ENCODE measurements at places on chromosomes 12 and 14.
A peak's percentile ranks its signal among the peaks of the same experiment; 100 is the strongest.

DNA sequence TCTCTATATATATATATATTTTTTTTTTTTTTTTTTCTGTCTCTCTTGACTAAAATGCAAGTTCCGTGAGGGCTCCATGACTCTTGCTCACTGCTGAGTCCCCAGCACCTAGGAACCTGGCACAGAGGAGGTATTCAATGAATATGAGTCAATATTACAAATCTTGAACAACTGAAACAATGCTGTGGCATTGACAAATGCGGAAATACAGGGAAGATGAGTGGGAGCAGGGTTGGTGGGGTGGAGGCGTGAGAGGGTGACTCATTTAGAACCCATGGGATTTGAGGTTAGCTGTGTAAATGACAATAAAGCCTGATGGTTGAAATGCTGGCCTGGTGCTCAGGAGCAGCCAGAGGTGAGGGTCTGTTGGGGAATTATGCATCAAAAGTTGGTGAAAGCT lies 121.7 kb upstream of the FUT8 start:
- peak; percentile 85 for DNase-seq

DNA sequence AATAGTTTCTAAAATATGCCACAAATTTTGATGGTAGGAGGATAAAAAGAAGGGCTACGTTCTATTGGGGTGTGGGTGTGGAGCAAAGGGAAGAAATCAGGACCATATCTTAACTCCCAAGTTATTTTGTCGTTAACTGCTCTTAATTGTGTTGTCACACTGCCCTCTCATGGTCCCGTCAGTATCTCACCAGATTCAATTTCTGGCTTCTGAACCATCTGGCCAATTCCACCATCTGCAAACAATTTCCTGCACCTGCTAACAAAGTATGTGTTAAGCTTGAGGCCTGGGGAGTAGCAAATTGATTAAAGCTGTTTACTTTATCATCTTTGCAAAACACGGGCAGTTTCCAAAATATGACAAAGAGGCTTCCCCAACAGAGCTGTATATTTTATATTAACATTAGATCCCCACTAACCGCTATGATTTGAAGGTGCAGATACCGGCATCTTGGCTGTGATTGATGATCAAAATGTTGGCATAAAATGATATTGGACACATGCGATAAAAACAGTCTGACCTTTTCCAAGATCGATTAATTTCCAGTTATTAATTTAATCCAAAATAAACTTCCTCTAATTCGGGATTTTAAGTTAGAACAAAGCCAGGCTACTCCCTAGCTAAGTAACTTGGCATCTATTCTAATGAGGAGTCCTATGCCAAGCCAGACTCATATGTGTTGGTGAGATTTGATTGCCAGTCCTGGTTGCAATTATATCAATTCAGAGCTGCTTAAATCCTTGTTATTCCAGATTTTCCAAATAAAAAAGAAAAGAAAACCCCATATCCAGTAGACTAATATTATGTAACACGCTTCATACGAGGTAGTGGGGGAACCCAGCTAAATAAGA lies 6.9 kb upstream of the DNM1L start:
- peak; percentile 83 for DNase-seq

- no peak for DNase-seq
Observed at GRCh38 chr12:67103521-67103920, 165.6 kb upstream of the CAND1 start.

GRCh38 chr12:95622879-95623278 lies 71.6 kb upstream of the USP44 start:
- no peak for DNase-seq

DNA sequence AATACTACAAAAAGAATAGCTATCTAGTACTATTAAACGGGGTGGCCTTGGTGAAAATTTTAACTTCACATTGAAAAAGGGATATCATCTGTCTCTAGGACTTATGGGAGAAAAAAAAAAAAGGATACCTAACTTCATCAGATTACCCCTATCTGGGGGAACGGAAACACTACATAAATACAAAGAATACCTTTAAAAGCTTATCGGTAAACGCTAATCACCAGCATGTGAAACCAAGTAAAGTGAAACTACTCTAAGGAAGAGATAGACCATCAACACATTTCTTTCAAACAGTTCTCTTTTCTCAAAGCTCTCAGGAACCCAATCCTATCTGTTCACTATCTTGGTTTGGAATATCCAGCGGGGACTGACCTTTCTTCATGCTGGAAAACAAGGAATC lies 3.5 kb downstream of the KICS2 start:
- DNase-seq = no peak

DNA sequence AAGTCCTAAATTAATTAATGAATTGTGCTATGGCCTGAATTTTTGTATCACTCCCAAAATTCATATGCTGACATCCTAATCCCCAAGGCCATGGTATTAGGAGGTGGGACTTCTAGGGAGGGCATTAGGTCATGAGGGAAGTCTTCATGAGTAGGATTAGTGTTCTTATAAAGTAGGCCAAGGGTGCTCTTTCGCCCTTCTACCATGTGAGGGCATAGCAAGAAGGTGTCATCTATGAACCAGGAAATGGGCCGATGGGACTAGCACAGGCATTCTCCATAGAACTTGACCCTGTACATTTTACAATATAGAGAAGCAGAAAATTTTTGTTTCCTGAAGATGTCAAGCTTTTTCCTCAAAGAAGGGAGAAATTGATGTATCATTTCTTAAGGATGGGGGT lies 12.5 kb downstream of the SYT10 start:
- DNase-seq = no peak

- DNase-seq = no peak
Observed at GRCh38 chr14:91396959-91397815, 20.4 kb downstream of the CCDC88C start.

DNA sequence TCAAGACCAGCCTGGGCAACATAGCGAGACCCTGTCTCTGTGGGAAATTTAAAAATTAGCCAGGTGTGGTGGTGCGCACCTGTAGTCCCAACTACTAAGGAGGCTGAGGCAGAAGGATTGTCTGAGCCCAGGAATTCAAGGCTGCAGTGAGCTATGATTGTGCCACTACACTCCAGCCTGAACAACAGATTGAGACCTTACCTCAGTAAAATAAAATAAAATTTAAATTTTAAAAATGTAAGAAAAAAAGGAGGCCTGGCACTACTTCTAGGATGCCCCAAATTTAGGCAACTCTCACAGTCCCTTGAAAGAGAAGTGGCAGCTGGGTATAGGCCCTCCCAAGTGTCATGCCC lies 918 bp upstream of the INHBE start:
- no peak for DNase-seq

DNA sequence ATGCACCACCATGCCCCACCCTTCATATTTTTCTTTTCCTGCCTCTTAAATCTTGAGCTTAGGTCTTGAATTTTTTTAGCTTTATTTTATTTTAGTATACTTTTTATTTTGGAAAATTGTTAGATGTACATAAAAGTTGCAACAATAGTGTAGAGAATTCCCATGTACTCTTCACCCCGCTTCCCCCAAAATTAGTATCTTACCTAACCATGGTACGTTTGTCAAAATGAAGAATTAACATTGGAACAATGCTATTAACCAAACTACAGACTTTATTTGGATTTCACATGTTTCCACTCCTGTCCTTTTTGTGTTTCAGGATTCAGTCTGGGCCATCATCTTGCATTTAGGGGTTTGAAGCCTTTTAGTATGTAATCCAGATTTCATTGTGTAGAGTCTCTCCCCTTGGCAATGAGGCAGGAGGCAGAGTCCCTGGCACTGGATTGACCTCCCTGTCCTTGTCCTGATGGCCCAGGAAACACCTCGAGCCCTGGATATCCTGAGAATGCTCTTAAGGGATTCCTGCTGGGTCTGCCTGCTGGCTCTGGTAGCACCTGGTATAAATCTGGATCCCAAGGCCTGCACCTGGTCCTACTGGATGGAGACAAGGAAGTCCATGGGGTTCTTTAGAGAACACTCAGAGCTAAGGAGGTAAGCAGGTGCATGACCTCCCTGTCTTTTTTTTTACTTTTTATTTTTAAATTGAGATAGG lies 19.9 kb upstream of the CTDSP2 start:
- no peak for DNase-seq

DNA sequence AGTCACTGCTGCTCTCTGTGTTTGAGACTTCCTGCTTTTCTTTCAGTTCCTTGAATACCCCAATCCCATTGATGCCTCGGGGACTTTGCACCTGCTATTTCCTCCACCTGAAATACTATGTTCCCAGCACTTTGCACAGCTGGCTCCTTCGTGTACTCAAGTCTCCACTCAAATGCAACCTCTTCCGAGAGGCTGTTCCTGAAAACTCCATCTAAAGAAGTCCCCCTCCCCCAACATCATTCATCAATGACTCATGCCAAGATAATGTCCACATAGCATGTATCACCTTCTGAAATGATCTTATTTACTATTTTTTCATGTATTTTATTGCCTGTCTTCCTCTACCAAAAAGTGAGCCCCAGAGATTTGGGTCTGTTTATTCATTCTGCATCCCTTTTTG lies 48.6 kb downstream of the HSPB8 start:
- no peak for DNase-seq

DNA sequence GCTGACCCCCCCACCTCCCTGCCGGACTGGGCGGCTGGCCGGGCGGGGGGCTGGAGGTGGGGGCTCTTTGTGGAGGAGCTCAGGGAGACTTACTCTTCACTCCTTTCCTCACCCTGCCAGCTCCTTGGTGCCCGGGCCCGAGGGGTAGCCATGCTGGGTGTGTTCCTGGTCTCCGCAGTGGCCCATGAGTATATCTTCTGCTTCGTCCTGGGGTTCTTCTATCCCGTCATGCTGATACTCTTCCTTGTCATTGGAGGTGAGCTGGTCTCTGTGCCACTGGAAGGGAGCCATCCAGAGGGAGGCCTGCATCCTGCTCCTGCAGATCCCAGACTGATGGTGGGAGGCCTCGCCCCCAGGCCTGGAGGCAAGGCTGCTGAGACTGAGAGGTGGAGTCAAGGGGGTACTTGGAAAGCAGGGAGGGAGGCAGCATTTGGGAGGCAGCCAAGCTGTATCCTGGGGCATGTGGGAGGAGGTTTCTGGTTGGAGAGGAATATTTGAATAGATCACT lies 19.7 kb downstream of the SOAT2 start:
- DNase-seq = peak; percentile 35

GRCh38 chr12:24945039-24945438 lies 3.9 kb downstream of the BCAT1 start:
- no peak for DNase-seq

- no peak for DNase-seq
Observed at GRCh38 chr12:8909752-8910151, 4.6 kb upstream of the PHC1 start.

GRCh38 chr12:15183821-15184220 lies 37.4 kb downstream of the RERG start:
- no peak for DNase-seq

DNA sequence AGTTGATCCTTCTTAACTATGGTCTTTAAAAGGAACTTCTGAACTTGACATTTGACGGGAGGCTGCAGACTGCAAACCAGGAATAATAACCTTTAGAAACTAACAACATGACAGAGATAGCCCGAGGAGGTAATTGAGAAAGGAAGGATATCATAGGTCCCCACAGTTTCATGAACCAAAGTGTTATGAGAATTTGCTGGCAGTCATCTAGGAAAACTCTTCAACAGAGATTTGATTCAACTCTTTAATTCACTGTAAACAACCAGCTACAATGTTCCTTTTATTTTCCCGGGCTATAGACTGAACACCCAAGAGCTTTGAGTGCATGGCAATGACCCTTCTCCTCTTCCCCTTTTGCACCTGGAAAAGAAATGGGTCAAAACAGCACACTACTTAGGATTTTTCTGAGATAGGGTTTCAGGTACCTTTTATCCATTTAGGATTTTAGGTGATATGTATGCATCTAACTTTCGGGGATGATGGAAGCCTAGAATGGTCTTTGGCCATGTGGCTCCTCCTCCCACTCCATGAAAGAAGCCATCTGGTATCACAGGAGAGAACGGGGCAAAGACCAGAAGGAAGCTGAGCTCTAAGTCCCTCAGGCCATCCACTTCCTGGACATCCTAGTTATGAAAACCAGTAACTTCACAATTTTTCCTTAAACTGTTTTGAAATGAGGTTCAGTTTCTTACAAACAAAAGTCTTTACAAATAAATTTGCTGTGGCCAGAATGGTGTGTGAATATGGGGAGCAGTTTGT lies 23.0 kb downstream of the GLT8D2 start:
- no peak for DNase-seq

DNA sequence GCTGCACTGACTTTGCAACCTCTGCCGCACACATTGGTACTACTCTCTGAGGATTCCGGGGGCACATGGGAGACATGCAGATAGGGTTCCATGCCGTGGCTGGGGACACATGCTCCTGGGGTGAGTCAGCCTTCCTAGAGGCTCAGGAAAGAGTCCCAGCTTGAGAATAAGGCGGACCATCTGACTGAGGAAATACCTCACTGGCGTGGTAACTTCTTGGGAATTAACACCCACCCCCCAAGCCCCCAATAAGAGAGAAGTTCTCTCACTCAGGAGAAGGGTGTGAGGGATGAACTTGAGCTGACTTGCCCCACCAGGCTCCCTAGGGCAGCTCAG lies 23.2 kb downstream of the PLXNC1 start:
- DNase-seq = peak; percentile 43

- peak; percentile 29 for DNase-seq
Observed at GRCh38 chr12:991350-992333, 619 bp downstream of the ERC1 start.

- no peak for DNase-seq
Observed at GRCh38 chr12:112879191-112879705, 27.5 kb upstream of the OAS1 start.

DNA sequence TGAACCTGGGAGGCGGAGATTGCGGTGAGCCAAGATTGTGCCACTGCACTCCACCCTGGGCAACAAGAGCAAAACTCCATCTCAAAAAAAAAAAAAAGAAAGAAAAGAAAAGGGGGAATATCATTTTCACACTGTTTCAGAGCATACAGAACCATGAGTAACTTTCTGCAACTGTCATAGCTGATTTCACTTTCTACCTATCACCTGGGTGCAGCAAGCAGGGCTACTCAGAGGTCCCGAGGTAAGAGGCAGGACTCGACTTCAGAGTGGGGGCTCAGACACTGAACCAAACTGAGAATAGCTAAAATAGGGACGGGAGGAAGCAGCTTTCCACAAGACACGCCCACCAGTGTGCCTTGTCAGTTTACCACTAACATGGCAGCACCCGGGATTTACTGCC lies 29.8 kb downstream of the OR10P1 start:
- no peak for DNase-seq

GRCh38 chr14:102407258-102407657 lies 44.5 kb downstream of the TECPR2 start:
- no peak for DNase-seq

DNA sequence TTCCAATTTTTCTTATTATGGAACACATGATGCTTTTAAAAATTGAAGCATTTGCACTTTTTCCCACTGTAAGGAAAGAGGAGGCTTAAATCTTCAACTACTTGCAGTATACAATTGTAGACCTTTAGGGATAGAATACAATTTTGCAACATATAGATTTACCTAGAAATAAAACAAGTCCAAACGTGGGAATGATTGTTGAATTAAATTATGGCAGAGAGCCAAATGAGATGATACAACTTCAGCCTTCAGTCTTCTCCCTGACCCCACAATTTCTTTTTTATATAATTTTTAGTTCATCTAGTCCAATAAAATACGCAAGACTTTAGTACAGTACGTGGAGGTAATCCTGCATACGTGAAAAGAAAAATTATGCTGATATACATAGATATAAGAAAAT lies 666.5 kb downstream of the SLC16A7 start:
- no peak for DNase-seq

All from IMR-90 (cell line).